ENCODE measurements at places on chromosomes 6 and 20.

DNA sequence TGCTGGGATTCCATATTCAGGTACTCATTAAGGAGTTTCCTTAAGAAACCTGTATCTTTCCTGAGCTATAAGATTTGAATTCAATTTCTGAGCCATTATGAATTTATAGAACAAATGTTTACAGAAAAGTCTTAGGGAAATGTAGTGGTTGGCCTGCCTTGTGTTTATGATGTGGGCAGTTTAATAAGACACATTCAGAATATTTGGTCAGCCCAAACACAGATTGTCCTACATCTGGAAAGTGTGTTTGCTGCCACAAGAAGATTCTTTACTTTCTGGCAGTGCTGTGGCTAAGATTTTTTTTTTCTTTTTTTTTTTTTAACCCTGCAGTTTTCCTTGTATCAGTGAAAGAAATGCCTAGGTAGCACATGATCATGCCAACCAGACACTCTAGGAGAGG lies 15.2 kb downstream of the TBX18 start:
- no peak for DNase-seq

DNA sequence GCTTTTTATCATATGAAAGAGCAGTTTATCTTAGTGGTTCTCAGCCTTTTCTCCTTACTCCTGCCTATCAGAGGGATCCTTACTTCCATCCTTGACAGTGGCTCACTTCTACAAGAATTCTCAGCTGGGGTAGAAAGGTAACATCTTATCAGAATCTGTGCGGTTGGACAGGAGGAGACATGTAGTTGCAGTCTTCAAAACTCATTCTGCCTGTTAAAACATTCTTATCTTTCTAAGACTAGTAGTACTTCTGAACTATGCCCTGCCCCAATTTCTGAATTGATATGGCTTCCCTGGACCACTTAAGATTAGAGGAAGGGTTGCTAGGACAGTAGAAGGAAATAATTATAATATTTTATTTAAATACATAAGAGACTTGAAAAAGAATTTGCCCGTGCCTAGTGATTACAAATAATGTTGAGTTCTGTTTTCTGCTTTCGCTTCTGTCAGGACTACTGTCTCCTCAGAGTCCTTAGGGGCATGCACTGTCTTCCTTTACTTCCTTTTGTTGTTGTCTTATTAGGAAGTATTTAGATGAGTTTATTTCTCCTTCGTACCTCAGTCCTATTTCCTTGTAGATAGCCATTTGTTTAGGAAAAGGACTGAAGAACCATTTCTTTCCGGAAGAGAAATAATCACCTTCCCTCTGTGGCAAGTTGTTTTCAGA lies 24.9 kb downstream of the BLTP3A start:
- DNase-seq, result no peak

- no peak for DNase-seq
Observed at GRCh38 chr6:5403609-5404008, 142.3 kb downstream of the FARS2 start.

- no peak for DNase-seq
Observed at GRCh38 chr20:57548177-57549058, 12.5 kb upstream of the PCK1 start.

DNA sequence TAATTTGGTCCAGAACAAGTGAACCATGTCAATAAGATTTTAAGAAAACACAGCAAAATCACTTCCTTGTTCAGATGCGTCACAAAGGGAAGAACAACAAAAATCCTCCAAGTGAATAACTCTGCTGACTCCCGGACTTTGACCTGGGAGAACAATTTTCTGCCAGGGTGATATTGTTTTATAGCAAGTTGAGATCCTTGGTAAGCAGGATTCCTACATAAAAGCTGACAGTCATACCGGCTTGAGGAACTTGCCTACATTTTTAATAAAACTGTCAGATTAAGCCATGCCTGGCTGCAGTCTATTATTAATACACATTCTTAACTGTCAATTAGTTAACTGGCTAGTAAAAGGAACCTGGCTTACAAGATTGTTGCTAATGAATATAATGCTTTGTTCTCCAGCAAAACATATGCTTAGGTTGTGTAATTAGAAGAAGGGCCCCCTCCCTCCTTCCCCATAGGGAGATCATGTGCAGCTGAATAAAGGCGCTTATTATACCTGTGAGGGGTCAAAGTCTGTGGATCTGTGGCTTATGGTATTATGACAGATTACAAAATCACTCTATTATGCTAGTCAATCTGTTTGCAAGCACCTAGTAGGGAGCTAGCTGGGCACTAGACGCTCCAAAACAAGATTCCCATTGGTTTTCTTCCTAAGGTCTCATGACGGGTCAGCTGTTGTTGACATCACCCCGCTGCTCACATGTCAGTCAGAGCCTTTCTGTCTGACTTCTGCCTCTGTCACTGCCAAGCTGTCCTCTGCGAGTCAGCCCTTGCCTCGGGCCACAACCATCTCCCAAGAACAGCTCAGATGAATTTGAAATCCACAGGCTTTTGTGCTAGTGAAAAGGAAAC lies 44.6 kb upstream of the SEC63 start:
- DNase-seq, result no peak

GRCh38 chr6:170062209-170062914 lies 228.5 kb downstream of the DLL1 start:
- DNase-seq, result no peak

DNA sequence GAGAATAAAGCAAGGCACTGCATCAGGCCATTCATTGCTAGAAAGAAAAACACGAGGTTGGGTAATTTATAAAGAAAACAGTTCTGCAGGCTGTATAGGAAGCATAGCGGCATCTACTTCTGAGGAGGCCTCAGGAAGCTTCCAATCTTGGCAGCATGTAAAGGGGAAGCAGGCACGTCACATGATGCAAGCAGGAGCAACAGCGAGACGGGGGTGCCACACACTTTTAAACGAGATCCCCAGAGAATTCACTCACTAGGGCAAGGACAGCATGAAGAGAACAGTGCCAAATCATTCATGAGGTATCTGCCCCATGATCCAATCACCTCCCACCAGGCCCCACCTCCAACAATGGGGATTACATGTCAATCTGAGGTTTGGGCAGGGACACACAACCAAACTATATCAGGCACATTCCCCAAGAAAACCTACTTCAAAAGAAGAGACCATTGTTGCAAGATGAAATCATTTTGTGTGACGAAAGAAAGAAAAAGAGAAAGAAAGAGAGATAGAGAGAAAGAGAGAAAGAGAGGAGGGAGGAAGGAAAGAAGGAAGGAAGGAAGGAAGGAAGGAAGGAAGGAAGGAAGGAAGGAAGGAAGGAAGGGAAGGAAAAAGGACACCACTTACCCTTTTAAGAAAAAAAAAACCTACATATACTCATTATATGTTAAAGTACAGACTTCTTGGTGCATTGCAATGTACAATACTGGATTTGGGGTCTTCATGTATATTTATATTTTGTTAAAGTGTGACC lies 95.9 kb upstream of the PLEKHG1 start:
- no peak for DNase-seq

DNA sequence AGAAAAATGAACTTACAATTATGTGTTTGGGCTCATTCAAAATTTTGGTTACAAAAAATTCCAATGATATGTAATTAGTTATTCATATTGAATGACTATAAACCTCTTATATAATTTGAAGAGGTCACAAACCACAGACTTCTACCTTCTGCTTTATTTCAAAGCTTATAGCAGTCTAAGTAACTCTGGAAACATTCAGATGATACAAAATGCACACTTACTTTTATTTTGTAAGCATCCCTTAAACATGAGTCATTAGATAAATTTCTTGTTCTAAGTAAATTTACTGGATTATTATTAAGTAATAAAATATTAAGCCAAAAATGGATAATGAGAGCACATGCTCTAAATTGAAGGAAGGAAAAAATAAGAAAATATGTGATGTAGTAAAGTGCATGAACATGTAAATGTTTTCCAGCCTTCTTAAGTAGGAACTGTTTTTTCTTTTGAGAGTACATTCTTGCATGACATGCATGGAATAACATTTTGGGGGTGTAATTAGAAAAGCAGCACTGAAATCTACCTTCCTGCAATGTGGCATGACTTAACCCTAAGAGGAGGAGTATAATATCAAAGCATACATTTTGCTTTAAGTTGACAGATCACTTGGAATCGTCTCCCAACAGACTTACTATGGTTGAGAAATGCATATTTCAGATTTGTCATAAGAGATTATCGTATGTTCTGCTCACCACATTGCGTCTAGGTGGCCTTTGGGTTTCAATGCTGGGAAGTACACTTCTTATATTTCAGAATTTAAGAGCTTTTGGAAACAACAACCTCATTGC lies 372.7 kb upstream of the HSF2 start:
- DNase-seq, result no peak

GRCh38 chr6:127381384-127381783 lies 38.0 kb upstream of the ECHDC1 start:
- no peak for DNase-seq

GRCh38 chr6:10558565-10558964 lies 37.4 kb downstream of the GCNT2 start:
- DNase-seq, result no peak

DNA sequence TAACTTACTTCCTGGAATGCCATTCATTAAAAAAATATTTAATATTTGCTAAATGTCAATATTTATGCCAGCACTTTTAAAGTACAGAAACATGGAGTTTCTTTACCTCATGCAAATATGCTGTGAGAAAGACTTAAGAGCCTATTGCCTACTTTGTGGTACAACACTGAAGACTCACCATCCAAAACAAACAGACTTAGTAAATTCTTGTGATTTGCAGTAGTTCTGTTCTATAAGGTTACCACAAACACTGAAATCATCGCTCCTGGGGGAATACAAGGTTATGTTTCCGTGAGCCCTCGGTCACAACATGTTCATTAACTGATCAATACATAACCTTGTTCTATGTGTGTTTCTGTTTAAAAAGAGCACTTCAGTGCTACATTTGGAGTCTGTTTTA lies 78.3 kb downstream of the ATG5 start:
- no peak for DNase-seq

DNA sequence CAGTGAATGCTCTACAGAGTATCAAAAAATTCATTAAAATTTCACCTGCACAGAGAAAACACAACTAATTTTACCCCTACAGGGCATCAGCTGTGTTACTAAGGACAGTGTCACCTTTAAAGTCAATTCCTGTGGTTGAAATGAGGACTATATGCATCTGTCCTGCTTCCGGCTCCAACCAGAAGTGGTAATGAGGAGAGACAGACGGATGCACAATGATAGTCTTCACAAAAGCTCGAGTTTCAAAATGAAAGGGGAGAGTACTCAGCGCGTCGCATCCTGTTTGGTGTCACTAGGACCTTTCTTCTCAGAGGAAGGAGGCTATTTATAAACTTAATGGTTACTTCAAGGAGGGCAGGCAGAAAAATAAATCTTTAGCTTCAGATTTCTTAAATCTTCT lies 86.5 kb downstream of the LYRM4 start:
- DNase-seq, result peak; percentile 16

DNA sequence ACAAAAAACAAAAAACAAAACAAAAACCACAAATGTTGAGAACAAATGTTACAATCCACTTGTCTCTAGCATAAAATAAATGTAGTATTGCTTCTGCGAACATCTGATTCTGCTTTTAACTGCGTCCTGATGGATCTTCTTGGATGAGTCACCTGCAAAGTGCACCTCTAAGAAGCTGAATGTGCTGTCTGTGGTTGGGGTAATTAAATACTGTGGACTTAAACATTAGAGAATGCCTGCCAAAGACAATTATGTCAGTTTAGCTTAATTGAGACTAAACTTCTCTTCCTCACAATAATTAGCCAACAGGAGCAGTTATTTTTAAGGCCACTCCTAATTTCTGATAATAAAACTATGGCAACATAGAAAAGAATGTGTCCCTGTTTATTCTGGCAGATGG lies 253.4 kb downstream of the PHACTR1 start:
- DNase-seq, result no peak

GRCh38 chr20:53828088-53828681 lies 234.5 kb upstream of the ZNF217 start:
- DNase-seq, result no peak

DNA sequence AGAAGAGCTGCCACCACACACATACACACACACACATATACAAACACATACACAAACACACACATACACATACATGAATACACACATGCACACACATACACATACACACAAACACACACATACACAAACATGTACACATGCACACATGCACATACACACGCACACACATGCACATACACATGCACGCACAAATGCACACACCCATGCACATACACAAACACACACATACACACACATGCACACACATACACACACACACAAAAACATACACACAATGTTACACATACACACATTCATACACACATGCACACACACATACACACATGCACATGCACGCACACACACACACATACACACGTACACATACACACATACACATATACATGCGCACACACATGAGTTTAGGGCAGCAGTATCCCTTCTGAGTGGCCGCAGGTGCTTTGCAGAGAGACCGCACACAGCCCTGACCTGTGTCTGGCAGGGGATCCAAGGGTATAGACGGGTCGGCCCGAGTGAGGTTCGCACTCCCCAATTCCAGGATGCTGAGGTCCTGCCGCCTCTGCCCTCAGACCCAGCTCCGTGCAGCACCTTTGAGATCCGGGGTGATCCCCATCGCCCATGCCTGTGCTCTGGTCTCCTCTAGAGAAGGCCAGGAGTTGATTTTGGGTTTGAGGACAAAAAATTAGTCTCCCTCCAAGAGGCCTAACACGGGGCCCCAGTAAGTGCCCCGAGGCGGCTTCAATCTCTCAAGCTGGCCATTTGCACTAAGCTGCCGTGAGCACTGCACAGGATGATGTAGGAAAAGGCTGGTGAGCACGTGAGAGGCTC lies 56.8 kb downstream of the TMEM242 start:
- DNase-seq, result no peak

- no peak for DNase-seq
Observed at GRCh38 chr6:147548921-147549475, 40.5 kb downstream of the SAMD5 start.

- no peak for DNase-seq
Observed at GRCh38 chr6:125528621-125529041, 220.8 kb upstream of the HEY2 start.

DNA sequence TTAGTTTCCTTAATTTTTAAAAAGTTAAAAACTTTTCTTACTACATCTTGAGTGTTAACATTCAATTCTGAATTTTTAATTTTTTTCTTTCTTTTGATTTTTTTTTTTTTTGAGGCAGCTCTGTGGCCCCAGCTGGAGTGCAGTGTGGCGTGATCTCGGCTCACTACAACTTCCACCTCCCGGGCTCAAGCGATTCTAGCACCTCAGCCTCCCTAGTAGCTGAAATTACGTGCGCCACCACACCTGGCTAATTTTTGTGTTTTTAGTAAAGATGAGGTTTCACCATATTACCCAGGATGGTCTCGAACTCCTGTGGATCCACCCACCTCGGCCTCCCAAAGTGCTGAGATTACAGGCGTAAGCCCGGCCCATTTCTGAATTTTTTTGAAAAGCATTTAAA lies 1.2 kb downstream of the DDX43 start:
- DNase-seq, result no peak

DNA sequence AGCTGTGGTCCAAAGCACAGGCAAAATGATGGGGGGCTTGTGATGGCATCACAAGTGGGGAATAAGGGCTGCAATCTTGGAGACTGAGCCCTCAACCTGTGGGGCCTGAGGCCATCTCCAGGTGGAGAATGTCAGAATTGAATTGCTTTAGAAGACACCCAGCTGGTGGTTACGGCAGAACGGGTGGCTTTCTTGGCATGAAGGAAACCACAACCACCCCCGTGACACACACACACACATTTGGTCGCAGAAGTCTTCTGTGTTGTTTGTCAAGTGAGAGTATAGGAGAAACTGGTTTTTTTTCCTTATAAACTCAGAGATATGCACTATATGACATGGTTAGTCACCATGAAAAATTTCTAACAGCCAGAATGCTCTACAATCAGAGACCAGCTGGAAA lies 139.5 kb upstream of the CDH4 start:
- DNase-seq, result no peak
